Left ventricle myocardium superior (tissue), 1 donor: ENCODE measurements at places on chromosomes 1 and 21.

- no peak for DNase-seq
Observed at GRCh38 chr1:90924982-90925381, 96.9 kb downstream of the ZNF644 start.

DNA sequence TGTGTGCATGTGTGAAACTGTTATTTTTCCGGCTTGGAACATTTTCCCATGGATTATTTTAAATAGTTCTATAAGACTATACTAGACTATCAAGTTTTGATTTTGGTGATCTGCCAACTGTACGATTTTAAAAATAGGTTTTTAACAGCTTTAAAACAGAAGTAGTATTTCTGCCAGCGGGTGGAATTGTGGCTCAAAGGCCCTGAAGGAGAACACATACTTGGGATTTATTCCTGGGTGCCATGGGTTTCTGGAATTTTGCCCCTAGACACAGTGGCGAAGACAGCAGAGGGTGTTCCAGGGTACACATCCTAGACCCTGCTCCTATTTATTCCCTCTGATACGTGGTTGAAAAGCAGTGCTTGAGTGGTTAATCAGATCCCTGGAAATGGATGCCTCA lies 81.7 kb upstream of the IPO9 start:
- DNase-seq, result no peak

DNA sequence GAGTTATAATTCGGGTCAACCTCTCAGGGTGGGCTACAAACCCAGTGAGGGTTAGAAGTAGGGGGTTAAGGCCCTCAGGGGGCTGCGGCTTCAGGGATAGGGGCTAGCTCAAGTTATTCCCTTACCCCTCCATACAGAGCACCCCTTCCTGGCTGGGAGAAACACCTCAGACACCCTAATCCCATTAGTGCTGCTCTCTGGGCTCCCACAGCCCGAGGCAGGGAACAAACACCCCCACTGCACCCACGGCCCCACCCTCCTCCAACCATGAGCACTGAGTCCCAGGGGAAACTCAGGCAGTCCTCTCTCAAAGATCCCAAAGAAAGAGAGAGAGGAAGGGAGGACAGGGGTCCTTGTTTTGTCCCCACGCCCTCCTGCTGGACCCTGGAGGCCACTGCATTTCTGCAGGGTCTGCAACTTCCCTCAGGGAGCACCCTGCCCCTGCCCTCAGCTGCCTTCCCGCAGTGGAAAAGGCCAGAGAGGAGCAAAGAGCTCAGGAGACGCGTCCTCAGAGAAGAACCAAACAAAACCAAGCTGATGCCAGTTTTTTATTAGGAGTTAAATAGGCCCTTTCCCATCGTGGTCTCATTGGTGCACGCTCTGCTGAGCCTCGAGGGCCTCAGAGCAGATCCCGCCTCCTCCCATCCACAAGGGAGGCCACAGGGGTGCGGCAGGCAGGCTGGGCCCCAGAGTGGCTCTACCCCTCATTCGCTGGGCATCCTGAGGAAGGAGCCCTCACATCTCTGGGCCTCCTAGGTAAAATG lies 1.4 kb upstream of the S100A4 start:
- DNase-seq, result no peak

GRCh38 chr1:222583079-222583478 lies 6.7 kb downstream of the TAF1A start:
- no peak for DNase-seq

GRCh38 chr1:105416261-105416660 lies 1640.2 kb upstream of the PRMT6 start:
- DNase-seq, result no peak

DNA sequence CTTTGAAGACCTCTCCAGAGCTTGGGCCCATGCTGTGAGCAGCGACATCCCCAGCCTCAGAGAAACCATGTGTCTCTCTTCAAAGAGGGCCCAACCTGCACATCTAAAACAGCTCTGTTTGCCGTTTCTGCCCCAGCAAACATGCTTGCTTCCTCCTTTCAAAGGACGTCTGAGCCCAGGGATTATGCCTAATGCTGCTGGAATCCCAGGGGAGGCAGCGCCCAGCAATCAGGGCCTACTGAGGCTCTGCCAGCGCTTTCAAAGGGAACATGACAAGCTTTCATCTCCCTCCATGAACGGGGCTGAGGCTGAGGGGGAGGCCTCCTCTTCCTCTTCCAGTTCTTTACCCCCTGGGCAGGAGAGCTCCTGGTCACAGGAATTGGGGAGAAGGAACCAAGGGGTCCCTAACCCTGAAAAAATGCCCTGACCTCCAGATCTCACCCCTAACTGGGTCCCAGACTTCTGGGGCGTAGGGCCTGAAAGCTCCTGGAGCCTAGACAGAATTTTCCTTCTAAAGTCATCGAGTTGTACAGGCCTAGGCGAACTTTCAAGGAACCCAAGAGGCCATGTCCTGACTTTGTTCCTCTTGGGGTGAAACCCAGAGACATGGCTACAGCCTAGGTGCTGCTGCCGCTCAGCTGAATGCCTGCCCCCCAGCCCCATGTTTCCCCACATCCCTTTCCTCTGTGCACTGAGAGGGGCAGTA lies 13.4 kb upstream of the ASCL5 start:
- no peak for DNase-seq

DNA sequence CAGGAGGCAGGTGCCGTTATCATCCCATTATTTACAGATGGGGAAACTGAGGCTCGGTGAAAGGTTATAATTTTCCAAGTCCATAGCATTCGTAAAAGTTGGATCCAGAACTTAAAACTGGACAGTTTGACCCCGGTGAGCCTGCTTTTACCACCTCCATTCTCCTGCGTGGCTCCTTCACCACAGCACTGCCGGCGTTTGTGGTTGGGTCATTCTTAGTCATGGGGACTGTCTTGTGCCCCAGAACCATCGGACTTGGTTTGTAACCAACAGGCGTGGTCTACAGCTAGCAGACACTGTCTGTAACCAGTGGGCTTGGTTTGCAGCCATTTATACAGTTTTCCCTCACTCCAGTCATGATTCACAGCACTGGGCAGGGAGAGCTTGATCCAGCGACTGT lies 511.3 kb downstream of the NPHP4 start:
- no peak for DNase-seq

- DNase-seq, result peak; percentile 85
Observed at GRCh38 chr1:21574466-21575151, 65.4 kb downstream of the ALPL start.
